Fibroblast of skin of abdomen (primary cell): ENCODE measurements at places on chromosomes 13 and 19.

DNA sequence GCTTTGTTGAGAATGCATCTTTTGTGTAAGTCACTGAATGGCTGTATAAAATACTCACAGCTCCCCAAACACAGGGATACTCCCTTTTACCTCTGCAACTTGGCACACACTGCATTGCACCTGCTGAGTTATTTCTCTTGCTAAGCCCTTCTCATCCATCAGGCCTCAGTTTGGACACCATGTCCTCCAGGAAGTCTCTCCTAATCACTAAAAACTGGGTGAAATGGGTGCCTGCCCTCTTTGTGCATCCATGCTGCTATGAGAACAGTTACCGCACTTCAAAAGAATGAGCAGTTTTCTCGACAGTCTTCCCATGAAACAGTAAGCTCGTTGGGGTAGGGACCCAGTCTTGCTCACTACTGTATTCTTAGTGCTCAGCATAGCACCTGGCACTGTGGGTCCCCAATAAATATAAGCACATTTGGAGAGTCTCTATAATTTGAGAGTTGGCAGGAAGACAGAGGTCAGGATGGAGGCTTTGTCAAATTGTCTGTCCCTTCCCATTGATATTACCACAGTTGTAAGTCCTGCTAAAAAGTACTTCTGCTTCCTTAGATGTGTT lies 4.6 kb upstream of the SLC25A30 start:
- no peak for DNase-seq

DNA sequence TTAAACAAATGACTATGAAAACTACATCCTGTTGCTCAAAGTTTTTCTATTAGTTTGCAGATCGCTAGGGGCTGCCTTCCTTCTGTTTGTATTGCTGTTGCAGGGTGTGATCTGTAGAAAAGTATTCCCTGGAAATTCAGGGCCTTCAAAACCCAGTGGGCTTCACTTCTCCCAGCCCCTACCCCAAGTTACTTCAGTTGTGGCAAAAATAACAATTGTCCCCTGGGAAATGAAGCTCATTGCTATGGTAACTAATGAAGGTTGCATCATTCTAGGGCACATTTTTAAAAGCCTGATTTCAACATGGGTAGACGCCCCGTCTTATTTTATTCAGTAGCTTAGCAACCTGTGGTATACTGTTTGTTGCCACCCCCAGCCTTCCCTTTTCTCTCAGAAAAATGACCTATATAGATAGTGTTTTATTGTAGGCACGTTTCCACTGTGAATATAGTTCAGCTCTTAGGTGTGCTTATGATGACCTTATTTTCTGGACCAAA lies 60.9 kb downstream of the WDFY2 start:
- peak; percentile 61 for DNase-seq

- no peak for DNase-seq
These were observed 58.7 kb upstream of the ZNF599 start for GRCh38 chr19:34831714-34832113.

DNA sequence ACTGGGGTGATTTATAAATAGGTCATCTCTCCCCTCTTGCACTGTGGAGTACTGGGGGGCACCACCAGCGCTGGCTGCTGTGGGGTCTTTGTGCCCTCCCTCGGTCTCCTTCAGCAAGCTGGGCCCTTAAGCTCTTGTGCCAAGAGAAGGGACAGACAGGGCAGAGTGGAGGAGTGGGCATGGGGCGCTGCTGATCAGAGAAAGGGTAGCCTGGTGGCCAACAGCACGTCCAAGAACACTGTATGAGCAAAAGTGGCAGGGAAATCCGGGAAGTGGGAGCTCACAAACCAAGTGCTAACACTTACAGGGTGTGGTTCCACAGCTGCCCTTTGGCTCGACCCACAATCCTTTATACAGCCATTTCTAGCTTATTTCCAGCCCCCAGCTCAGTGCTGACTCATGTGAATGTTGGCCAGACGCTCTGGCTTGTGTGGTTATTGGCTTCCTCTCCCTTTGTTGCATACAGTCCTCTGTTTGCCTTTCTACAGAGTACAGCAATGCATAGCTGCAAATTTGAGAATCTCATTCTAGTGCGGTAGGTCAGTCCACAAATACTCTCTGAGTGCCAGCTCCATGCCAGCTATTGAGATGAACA lies 298.8 kb downstream of the SHISA2 start:
- peak; percentile 85 for DNase-seq

- no peak for DNase-seq
These were observed 59.8 kb downstream of the SCEL start for GRCh38 chr13:77595166-77595810.

DNA sequence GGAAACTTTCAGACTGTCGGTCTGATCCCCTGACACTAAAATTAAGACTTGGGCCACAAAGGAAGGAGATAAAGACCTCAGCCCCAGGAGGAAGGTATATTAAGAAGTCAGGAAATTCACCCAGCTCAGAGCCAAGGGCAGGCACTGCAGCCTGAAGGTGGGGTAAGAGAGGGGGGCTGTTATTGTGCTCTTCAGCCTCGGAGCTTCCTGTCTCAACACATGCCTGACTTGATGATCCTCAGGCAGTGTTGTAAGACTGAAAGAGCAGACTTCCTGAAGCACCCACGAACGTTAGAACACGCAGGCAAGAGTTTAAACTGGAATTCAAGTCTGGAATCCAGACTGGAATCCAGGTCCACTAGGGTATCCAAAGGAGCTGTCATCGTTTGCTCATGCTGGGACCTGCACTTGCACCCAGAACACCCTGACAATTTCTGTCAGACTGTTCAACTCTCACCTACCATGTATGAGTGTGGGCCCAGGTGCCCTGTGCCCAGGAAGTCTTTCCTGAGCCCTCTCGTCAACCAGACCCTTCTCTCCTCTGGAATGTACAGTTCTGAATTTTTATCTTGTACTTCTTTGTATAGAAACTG lies 10.7 kb upstream of the FLT1 start:
- DNase-seq: no peak

- DNase-seq: no peak
These were observed 9.4 kb downstream of the HNRNPM start for GRCh38 chr19:8454218-8454617.

DNA sequence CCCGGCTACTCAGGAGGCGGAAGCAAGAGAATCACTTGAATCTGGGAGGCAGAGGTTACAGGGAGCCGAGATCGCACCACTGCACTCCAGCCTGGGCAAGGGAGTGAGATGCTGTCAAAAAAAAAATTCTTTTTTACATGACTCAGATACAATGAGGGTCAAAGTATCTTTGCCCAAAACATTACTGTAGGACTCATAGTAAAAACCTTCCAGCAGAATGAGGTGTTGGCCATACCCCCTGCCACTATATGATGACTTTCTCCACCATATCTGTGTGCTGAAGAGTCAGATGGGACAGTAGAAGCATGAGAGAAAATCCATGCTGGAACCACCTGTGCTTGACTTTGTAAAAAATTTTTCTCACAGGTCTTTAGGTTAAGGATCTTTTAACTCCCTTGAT lies 86.7 kb downstream of the COL4A2 start:
- no peak for DNase-seq

GRCh38 chr13:20400774-20401173 lies 124.9 kb downstream of the CRYL1 start:
- peak; percentile 82 for DNase-seq

DNA sequence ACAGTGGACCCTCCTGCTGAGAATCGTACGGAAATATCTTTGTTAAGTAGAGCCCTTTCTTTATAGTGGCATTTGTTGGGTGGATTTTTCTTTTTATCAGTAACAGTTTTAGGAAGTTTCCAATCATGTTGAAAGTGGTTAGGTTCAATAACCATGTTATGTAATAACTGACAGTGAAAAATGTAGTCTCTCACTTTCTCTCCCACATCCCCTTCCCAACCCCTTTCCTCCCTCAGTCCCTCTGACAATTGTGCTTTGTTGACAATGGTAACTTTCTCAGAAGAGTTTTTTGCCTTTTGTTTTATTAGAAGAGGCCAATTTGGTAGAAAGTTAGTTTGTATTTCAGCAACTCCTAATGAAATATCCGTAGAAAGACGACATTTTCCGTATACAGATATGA lies 77.8 kb upstream of the SLAIN1 start:
- DNase-seq: no peak

GRCh38 chr13:80399340-80400163 lies 58.6 kb upstream of the SPRY2 start:
- DNase-seq: no peak

- DNase-seq: peak; percentile 67
These were observed 181.3 kb downstream of the PCDH9 start for GRCh38 chr13:67048821-67049150.

GRCh38 chr13:79646880-79647279 lies 165.9 kb downstream of the NDFIP2 start:
- no peak for DNase-seq

- DNase-seq: peak; percentile 33
These were observed 722 bp downstream of the COLGALT1 start for GRCh38 chr19:17555929-17556813.

GRCh38 chr13:93289842-93290241 lies 63.2 kb downstream of the GPC6 start:
- no peak for DNase-seq

DNA sequence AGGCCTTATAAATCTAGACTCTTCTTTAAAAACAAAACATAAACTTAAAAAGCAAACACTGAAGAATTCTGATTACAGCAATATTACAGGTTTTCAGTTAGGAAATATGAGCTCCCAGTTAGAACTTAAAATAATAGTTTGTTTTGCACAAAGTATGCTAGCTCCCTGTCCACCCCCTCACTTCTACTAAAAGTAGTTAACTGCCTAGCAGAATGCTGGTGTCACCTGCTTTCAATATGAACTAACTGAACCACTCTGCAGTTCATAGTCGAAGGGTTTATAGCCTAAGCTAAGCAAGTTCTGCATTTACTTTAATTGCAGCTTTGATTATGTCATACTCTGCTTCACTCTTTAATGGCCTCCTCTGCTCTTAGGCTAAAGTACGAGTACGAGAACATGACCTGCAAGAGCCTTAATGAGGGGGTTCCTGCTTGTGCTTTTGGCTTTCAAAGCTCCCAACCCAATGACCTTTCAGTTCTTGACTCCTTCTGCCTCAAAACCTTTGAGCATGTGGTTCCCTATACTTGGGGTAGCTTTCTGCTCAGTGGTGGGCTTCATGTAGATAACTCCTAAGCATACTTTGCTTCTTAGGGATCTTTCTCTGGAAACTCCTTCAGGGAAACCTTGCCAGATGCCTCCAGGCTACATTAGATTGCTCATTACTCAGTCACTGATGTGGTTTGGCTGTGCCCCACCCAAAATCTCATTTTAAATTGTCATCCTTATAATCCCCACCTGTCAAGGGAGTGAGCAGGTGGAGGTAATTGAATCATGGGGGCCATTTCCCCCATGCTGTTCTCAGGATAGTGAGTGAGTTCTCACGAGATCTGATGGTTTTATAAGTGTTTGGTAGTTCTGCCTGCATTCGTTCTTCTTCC lies 278.9 kb upstream of the ARGLU1 start:
- no peak for DNase-seq

DNA sequence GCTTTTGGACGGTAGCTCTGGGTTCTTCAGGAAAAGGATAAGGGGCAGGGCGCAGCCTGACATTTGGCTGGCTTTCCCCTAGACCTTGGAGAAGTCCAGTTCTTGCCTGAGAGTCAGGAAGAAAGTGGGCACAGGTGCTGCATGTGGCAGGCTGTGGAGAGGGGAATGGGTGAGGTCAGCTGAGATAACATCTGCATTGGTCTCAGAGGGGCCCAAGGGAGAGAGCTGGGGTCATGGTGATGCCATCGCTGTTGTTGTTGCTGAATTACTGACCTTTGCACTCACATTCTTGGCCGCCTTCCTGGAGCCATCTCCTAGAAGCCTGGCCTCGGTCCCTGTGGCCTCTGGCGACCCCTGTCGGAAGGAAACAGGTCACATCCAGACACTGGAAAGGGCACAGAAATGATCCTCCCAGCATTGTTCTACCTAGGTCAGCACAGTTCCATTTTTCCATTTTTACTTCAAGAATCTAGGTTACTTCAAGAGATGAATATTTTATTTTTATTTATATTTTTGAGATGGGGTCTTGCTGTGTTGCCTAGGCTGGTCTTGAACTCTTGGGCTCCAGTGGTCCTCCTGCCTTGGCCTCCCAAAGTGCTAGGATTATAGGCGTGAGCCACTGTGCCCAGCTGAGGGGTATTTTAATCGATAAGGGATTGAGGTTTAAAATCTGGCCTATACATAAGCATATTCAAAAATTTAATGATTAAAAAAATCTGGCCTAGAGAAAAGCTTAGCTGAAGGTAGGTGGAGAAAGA lies 6.5 kb upstream of the LIPE start:
- DNase-seq: peak; percentile 26

DNA sequence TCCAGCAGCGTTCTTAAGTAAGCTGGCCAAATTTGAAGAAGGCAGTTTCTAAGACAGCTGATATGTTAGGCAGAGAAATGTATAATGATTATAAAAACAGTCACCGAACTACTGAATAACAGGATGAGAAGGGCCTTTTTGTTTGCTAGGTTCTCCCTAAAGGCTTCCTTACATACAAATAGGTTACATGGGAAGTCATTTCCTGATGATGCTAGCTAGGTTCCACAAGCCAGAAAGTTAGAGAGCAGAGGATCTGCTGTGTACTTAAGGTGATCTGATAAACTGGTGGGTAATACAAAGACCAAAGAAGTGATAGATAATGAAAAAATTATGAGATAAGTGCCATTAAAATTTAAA lies 139.7 kb downstream of the VWA8 start:
- no peak for DNase-seq

DNA sequence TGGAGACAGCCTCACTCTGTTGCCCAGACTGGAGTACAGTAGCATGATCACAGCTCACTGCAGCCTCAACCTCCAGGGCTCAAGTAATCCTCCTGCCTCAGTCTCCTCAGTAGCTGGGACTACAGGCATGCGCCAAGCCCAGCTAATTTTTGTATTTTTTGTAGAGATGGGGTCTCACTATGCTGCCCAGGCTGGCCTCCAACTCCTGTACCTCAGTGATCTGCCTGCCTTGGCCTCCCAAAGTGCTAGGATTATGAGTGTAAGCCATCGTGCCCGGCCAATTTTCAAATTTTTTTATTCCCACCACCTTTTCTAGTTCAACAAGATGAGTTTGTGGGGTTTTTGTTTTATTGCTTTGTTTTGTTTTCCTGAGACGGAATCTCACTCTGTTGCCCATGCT lies 31.7 kb downstream of the XPO4 start:
- no peak for DNase-seq

- DNase-seq: peak; percentile 92
These were observed 109.8 kb upstream of the MLNR start for GRCh38 chr13:49110122-49110912.

DNA sequence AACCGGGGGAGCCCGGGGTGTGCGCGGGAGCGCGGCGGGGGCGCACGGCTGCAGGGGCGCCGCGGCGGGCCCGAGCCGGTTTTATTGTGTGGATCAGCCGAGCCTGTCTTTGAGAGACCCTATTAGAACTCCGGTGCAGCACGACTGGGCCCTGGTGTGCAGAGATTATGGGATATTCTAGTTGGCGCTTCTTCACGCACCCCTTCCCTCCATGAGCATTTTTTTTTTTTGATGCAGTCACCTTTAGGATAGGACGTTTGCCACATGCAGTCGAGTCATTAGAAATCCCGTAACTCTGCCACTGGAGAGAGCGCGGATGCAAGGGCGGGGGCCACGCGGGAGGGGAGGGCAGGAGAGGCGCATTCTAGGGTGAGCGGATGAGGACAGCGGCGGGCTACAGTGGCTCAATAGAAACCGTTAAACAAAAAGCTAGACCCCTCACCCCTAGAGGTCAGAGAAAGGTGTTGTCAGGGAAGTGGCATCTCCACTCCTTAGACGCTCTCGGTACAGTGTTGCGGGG lies 3.7 kb downstream of the FGF9 start:
- no peak for DNase-seq

- DNase-seq: peak; percentile 47
These were observed 162.5 kb downstream of the LMO7 start for GRCh38 chr13:75798353-75799255.
